ENCODE measurements at places on chromosomes 1 and 21.
A peak's percentile ranks its signal among the peaks of the same experiment; 100 is the strongest.

- no peak for DNase-seq
These were observed 480.6 kb downstream of the CAMTA1 start for GRCh38 chr1:7265771-7266371.

- peak; percentile 32 for DNase-seq
These were observed 7.9 kb downstream of the TCHH start for GRCh38 chr1:152107031-152107983.

DNA sequence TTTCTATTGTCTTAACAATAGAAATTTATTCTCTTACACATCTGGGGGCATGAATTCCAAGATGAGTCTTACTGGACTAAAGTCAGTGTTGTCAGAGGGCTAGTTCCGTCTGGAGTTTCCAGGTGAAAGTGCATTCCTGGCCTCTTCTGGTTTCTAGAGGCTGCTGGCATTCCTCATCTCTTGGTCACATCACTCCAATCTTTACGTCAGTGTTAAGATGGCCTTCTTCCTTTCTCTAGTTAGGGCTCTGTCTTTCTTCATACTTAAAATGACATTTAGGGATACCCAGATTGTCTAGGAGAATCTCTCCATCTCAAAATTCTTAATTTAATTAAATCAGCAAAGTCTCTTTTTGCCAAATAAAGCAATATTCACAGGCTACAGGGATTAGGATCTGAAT is 13.3 kb upstream of the PDC start:
- DNase-seq: no peak

GRCh38 chr1:52393174-52393573 is 11.0 kb downstream of the ORC1 start:
- DNase-seq: no peak

GRCh38 chr21:43301409-43302061 is 125.4 kb downstream of the SIK1 start:
- DNase-seq: no peak

GRCh38 chr1:169550294-169550693 is 36.0 kb downstream of the F5 start:
- peak; percentile 72 for DNase-seq

- DNase-seq: no peak
These were observed 71.5 kb downstream of the CLCA4 start for GRCh38 chr1:86618358-86618757.

- DNase-seq: peak; percentile 72
These were observed at the start of gene S100A10 for GRCh38 chr1:151993734-151994496. S100A10 (minus strand) TSS chr1:151993859; CDS start chr1:151986230, 7,629 bp downstream.

GRCh38 chr1:13546791-13547190 is 33.0 kb upstream of the LRRC38 start:
- DNase-seq: no peak

Measured in NAMALWA (cell line).